ENCODE measurements at places on chromosomes 13 and 19.
A peak's percentile ranks its signal among the peaks of the same experiment; 100 is the strongest.

DNA sequence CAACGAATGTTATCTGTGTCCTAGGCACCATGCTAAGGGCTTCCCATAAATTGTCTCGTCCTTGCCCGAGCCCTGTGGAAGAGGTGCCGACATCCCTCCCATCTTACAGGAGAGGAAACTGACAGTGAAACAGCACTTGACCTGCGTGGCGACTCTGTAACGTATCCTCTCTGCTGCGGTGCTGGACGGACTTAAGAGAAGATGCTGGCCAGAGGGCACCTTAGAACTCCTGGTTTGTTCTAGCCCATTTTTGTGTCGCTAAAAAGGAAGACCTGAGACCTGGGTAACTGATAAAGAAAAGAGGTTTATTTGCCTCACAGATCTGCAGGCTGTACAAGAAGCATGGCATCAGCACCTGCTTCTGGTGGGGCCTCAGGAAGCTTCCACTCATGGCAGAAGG, 68.6 kb downstream of the KCTD15 start:
- DNase-seq: no peak

DNA sequence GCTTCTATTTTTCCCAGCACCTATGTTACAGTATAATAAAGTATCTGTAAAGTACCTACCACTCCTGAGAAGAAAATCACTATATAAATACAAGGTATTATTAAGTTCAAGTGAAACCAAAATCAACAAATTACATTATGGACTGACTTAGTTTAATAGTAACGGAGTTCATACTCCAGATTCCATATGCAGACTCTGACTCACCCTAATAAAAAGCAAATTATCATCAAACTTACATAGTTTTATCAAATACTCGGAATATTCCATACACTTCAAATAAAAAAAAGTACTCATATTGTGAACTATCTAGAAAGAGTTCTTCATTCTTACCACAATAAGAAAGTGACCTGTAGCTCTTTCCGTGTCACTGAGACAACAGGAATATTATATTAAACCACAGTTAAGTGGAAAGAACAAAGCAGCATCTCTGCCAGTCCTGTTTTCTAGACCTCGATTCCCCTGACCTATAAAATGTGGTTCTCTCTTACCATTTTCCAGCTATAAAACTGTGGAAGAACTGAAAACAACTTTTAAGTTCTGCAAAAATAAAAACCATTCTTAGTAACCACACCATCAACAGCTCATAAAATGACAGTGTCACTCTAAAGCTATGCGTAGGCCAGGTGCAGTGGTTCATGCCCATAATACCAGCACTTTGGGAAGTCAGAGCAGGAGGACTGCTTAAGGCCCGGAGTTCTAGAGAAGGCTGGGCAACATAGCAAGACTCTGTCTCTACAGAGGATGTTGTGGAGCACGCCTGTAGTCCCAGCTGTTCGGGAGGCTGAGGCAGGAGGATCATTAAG, 42.6 kb downstream of the USP12 start:
- no peak for DNase-seq

DNA sequence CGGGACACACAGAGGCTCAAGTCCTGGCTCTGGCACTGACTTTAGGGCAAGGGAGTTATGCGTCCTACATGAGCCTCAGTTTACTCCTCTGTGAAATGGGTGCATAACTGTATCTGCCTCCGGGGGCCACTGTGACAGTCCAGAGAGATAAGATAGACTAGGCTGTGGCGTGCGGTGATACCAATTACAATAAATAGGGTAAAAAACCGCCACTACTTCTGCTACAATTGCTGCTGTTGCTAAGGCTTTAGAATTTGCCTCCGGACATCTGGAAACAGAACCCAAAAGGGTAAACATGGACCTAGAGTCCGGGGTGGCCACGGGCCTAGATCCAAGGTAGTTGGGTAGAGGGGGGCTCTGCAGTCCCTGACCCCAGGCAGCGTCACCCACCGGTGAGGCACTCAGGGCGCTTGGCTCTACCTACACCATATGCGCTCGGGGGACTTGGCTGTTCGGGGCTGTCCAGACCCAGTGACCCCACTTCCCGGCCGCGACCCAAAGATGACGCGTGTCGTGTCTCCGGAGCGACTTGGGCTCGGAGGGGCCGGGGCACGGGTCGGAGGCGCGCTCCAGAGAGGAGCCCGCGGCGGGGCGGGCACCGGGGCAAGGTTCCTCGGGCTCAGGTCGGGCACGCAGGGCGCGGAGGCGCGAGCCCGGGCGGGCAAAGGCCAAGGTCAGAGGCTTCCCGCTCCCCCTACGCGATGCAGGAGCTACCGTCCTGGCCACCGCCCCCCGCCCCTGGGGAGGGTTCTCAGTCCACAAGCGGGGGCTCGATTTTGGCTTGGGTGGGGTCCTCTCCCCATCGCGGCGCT, 1.1 kb downstream of the INSR start:
- DNase-seq: no peak

DNA sequence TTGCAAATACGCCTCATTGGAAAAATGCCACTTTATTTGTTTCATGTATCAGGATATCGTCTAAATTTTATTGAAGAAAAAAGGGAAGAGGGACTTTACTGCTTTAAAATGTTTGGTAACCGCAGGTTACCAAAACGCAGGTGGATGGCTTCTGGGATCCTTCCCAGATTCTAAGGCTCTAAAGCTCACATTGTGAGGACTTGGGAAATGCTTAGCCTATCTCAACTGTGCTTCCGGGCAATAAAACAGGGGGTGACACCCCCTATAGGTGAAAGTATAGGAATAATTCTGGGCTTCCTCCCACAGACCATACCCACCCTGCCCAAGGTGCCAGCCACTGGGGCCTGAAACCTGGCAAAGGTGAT, 73.2 kb upstream of the IPO5 start:
- no peak for DNase-seq

- DNase-seq: no peak
These were observed 12.0 kb upstream of the KBTBD6 start for GRCh38 chr13:41144576-41144975.

GRCh38 chr19:3526507-3527237, 12.3 kb upstream of the TEKTIP1 start:
- no peak for DNase-seq

DNA sequence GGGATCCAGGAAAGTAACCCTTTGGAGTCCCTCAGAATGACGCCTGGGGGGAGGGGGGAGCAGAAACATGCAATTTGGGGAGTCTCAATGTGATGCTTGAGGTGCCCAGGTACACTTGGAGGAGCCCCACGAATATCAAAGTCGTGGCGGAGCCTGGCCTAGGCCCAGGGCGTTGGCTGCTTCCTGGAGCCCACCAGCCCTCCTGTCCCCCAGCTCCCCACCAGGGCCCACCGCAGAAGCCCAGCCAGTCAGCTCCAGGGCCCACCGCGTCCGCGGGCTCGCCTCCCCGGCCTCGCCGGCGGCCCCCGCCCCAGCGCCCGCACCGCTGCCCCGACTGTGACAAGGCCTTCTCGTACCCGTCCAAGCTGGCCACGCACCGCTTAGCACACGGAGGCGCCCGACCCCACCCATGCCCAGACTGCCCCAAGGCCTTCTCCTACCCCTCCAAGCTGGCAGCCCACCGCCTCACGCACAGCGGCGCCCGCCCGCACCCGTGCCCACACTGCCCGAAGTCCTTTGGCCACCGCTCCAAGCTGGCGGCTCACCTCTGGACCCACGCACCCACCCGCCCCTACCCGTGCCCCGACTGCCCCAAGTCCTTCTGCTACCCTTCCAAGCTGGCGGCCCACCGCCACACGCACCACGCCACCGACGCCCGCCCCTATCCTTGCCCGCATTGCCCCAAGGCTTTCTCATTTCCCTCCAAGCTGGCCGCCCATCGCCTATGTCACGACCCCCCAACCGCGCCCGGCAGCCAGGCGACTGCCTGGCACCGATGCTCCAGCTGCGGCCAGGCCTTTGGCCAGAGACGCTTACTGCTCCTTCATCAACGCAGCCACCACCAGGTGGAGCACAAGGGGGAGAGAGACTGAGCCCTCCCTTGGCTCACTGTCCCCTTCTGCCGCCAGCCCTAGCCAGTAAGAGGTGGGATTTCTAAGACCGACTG, 2.1 kb downstream of the ZNF575 start:
- peak; percentile 64 for DNase-seq

GRCh38 chr13:66033924-66034323, 1196.2 kb downstream of the PCDH9 start:
- no peak for DNase-seq

DNA sequence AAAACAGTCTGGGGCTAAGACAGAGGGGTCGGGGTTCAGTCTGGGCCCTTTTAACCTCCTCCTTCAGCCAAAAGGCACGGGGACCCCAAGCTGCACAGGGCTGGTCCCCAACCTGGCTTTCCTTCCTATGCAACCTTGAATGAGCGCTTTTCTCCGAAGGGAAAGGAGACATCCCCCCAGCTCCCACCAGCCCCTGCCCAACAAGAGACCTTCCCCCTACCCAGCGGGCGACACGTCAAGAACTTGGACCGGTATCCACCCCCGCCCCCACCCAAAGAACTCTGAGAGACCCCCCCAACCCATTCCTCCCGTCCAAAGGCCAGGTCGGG, 35.0 kb upstream of the NANOS3 start:
- DNase-seq: no peak

- no peak for DNase-seq
These were observed 96.3 kb downstream of the MYCBP2 start for GRCh38 chr13:77230560-77230959.

- no peak for DNase-seq
These were observed 104.8 kb downstream of the ZIC5 start for GRCh38 chr13:99866781-99867180.

GRCh38 chr13:80029170-80029569, 311.8 kb downstream of the SPRY2 start:
- no peak for DNase-seq

- no peak for DNase-seq
These were observed 18.1 kb downstream of the PEX11G start for GRCh38 chr19:7470540-7471305.

- DNase-seq: no peak
These were observed 734.9 kb upstream of the PCDH9 start for GRCh38 chr13:67964986-67965385.

- DNase-seq: no peak
These were observed 21.2 kb downstream of the DEDD2 start for GRCh38 chr19:42196011-42197001.

DNA sequence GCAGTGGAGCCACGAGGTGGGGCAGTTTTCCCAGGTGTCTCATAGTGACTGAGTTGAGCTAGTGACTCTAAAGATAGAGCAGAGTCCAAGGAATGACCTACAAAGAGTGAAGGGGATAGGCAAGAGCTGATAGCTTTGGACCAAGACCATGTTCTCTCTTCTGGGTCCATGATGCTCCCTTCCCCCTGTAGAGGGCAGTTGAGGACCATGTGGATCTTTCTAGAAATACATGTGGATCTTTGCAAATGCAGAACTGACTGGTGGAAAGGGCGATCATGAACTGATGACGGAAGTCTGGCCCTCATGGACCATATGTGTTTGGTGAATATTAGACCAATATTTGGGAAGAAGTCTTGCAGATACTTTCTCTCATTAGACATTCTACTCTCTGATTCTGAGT, 6.9 kb downstream of the PSG1 start:
- DNase-seq: no peak

- DNase-seq: no peak
These were observed 1.1 kb downstream of the SLC15A1 start for GRCh38 chr13:98751367-98751782.

GRCh38 chr13:99288089-99288488, 19.1 kb downstream of the GPR183 start:
- DNase-seq: no peak

Data from Karpas-422 (cell line).